ENCODE measurements at places on chromosomes 2 and 18.

GRCh38 chr18:50096766-50097435 lies 98.0 kb downstream of the MYO5B start:
- DNase-seq, result no peak

GRCh38 chr2:100066246-100066645 lies 76.1 kb downstream of the AFF3 start:
- DNase-seq, result no peak

GRCh38 chr2:231371430-231372054 lies 24.0 kb upstream of the B3GNT7 start:
- DNase-seq, result no peak

GRCh38 chr2:160494201-160494644 lies 616 bp upstream of the RBMS1 start:
- no peak for DNase-seq

- no peak for DNase-seq
Measured at GRCh38 chr2:106868275-106868674, 17.7 kb downstream of the ST6GAL2 start.

DNA sequence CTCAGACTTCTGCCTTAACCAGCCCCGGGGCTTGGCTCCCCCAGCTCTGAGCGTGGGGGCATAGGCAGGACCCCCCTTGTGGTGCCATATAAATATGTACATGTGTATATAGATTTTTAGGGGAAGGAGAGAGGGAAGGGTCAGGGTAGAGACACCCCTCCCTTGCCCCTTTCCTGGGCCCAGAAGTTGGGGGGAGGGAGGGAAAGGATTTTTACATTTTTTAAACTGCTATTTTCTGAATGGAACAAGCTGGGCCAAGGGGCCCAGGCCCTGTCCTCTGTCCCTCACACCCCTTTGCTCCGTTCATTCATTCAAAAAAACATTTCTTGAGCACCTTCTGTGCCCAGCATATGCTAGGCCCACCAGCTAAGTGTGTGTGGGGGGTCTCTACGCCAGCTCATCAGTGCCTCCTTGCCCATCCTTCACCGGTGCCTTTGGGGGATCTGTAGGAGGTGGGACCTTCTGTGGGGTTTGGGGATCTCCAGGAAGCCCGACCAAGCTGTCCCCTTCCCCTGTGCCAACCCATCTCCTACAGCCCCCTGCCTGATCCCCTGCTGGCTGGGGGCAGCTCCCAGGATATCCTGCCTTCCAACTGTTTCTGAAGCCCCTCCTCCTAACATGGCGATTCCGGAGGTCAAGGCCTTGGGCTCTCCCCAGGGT lies 5.5 kb downstream of the CTDSP1 start:
- DNase-seq, result no peak

DNA sequence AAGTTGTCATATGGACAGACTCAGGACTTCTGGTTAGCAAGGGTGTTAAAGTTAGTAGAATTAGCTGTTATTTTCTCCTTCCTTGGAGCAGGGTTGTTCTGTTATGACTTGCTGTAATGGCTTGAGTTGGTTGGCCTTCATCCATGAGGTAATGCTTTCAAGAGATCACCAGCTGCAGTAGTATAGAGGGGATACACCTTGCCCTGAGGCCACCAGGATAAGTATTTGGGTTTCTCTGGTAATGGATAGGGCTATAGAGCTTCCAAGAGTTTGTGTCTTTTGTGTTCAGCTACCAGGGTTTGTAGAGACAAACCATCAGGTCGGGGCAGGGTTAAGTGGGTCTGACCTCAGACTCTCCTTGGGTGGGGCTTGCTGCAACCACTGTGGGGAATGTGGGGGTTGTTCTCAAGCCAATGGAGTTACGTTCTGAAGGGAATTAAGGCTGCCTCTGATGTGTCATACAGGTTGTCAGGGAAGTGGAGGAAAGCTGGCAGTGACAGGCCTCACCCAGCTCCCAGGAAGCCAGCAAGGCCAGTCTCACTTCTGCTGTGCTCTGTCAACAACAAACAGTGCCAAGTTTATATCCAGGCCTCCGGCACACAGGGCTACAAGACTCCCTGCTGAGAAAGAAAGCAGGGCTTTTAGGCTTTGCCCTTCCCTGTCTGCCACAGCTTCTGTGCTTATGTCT lies 356.6 kb downstream of the SPAG16 start:
- no peak for DNase-seq

DNA sequence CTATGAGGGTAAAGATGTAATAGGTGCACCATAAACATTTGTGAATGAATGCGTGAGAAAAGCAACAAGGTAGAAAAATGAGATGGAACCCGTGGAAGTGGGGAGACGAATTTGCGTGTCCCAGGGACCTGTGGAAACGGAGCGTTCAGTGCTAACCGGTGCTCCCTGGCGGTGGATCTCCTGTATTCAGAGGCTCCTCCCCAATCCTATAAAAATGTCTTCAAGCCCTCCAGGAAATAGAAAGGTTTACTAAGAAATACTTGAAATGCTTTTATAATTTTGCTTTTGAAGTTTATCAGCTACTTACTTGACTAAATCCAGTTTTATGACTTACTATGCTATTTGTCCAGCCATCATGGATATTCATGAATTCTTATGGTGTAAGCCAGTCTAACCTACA lies 62.8 kb upstream of the RBM44 start:
- DNase-seq, result no peak

DNA sequence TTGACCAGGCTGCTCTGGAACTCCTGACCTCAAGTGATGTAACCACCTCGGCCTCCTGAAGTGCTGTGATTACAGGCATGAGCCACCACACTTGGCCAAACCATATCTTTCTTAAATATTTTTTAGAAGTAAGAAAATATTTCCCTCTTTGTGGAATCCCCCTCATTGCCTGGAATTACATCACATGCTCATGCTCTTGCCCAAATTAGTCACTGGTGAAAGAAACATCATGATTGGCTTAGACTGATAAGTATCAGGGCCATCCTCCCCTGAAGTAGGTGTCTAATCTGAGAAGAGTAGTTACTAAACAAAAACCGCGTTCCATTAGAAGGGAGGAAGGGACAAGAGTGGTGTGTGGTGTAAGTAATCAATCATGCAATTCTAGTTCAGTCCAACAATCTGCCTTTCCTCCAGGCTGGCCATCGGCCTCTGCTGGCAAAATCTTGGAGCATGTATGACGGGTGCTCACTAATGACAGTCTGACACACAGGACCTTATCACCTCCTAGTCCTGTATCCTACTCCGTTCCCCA lies 52.3 kb upstream of the SCG2 start:
- no peak for DNase-seq

GRCh38 chr18:49098386-49098785 lies 147.6 kb upstream of the SMAD7 start:
- no peak for DNase-seq

DNA sequence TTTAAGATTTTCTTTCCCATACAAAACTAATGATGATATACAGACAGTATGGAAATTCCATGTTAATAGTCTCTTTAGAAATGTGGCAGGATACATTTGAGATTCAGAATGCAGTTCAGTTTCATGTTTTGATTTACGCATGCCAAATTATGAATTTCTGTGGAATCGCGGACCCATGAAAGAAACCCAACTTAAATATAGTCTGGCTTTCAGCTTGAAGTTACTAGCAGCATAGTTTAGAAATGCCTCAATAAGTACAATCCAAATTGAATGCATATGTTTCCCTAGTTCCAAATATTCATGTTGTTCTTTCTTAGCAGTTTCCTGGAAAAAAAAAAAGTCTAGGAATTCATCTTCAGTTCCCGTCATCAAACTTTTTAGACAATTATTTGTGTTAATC lies 164.1 kb upstream of the RASGRP3 start:
- no peak for DNase-seq

DNA sequence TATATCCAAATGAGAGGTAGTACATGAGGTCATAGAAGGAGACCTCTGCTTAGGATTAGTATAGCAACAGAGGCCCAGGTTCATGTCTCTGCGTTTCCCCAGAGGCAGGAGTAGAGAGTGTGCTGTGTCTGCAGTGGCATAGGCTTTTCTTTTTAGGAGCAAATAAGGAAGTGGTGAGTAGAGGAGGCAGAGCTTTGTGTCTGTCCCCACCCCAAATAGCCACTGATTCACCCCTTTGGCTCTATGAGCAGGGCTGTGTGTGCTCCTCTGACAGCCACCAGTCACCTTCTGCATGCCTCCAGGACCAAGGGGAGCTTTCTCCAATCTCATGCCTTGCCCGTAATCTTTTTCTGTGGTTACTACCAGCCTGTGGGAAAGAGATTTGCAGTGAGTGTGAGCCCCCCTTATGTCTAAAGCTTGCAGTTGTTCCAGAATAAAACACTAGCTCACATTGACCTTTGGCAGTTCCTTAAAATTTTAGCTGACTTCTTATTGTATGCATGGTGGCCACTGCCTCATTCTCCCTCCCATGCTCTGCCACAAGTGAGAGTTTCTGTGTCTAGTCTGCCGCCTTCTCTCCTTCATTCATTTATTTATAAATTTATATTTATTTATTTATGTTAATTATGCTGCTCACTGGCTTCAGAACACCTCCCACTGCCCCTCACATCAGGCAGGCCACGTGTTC lies 23.5 kb upstream of the ELAC1 start:
- DNase-seq, result no peak

GRCh38 chr2:230713331-230714135 lies 891 bp downstream of the CAB39 start:
- DNase-seq, result peak; percentile 30

GRCh38 chr2:239239607-239240413 lies 161.0 kb downstream of the HDAC4 start:
- DNase-seq, result no peak

DNA sequence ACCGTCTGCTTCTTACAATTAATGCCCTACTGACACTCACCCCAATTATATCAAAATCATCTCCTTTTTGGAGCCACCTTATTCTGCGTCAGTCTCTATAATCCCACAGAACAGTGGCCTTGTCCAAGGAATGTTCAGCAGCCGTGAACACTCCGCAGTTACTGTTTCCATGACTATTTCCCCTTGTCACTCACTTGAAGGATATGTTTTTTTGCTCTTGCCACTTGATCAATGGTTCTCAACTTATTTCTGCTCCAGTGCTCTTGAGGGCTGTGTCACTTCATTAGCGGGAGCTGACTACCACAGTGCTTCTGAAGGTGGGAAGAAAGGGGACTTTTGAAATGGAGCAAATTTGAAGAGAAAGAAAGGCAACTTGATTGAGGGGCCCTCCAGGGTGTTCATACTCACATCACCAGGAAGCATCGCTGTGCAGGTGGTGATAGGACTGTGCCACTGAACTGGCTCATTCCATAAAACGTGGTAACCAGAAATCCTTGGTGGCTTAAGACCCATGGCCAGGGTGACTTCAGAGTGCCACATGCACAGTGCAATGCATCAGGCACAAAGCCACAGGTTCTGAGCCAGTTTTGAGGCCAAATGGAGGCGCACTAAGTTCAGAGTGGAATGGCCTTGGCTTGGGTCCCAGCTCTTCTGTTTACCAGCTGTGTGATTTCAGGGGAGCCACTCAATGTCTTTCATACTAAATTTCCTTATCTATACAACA lies 320.6 kb upstream of the RAB12 start:
- DNase-seq, result no peak

GRCh38 chr2:6423944-6424343 lies 441.8 kb downstream of the CMPK2 start:
- no peak for DNase-seq

- DNase-seq, result no peak
Measured at GRCh38 chr2:16741498-16741897, 75.9 kb upstream of the CYRIA start.

DNA sequence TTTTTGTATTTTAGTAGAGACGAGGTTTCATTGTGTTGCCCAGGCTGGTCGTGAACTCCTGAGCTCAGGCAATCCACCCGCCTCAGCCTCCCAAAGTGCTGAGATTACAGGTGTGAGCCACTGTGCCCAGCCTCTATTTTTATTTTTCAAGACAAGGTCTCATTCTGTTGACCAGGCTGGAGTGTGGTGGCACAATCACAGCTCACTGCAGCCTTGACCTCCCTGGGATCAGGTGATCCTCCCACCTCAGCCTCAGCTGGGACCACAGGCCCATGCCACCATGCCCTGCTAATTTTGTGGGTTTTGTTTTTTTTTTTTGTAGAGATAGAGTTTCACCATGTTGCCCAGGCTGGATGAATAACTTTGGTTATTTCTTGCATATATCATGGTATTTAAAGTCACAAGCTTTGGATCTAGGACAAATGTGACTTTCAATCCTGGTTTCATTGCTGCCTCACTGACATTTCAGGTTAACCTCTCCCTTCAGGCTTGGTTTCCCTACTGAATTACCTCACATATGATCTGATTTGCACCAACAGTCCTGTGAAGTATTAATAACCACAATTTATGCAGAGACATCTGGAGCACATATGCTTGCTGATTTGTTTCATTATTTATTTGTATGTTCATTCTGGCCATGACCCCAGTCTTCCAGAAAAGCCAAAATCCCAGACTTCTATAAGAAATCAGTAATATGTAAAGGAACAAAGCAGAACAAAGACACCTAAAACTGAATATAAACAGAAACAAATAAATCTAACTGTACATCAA lies 17.5 kb upstream of the RAB31 start:
- DNase-seq, result no peak

- no peak for DNase-seq
Measured at GRCh38 chr2:123165616-123166015, 859.5 kb upstream of the CNTNAP5 start.

GRCh38 chr2:16756831-16757644 lies 91.4 kb upstream of the CYRIA start:
- DNase-seq, result peak; percentile 42

GRCh38 chr2:18957909-18958308 lies 368.5 kb upstream of the NT5C1B start:
- no peak for DNase-seq

- no peak for DNase-seq
Measured at GRCh38 chr18:49786019-49786720, 27.2 kb downstream of the ACAA2 start.
